Right cardiac atrium (tissue), 5 donors: ENCODE measurements at places on chromosomes 4 and X. TPM values are rescaled to one million over a fixed set of nuclear protein-coding genes. Genes with fewer than 3 reads are reported as not detected.

GRCh38 chr4:109691411-109691920, 11.8 kb downstream of the CASP6 start:
- DNase-seq, result no peak

The RAB40A gene
- 0.40 TPM for total RNA-seq

DNA sequence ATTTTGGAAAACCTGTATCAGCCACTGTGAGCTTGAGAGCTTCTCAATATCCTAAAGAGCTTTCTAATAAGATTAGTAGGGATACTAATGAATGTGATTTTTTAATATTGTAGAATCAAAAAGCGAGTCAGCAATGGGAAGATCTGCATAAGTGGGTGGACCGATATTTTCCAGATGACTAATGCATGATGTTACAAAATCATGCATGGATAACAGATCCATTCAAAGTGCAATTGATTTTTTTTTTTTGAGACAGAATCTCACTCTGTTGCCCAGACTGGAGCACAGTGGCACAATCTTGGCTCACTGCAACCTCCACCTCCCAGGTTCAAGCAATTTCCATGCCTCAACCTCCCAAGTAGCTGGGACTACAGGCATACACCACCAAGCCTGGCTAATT, 7.3 kb upstream of the CLDN2 start:
- no peak for DNase-seq

GRCh38 chr4:149707862-149708261, 107.8 kb downstream of the IQCM start:
- no peak for DNase-seq

DNA sequence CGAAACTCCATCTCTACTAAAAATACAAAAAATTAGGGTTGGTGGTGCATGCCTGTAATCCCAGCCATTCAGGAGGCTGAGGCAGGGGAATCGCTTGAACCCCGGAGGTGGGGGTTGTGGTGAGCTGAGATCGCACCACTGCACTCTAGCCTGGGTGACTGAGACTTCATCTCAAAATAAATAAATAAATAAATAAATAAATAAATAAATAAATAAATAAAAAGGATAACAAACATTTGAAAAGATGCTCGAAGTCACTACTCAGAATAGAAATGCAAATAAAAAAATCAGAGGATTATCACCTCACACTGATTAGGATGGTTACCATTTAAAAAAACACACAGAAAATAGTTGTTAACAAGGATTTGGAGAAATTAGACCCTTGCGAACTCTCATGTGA, 73.8 kb downstream of the LARP1B start:
- DNase-seq, result no peak
